ENCODE measurements at places on chromosomes 7 and 10.

DNA sequence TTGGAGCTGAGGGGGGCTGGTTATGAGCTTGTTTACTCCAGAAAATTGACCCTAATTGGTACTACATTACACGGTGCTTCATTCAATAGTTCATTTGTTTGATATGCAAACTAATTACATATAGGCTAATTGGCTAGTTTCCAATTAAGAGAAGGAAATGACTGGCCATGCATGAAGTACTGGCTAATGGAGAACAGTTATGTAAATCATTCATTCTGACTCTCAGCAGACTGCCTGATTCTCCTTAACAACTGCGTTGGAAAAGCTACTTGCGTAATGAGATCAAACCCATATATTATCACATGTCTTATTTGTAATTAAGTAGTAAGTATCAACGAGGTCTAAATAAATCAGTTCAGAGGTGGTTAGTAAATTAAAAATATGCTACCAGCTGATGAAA lies 81.8 kb upstream of the CTTNBP2 start:
- no peak for DNase-seq

DNA sequence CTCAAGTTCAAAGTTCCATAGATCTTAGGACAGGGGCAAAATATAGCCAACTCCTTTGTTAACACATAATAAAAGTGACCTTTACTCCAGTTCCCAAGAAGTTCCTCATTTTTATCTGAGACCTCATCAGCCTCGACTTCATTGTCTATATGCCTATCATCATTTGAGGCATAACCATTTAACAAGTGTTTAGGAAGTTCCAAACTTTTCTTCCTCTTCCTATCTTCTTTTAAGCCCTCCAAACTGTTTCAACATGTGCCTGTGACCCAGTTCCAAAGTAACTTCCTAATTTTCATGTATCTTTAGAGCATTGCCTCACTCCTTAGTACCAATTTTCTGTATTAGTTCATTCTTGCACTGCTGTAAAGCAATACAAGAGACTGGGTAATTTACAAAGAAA lies 569.1 kb downstream of the ANKRD7 start:
- no peak for DNase-seq

DNA sequence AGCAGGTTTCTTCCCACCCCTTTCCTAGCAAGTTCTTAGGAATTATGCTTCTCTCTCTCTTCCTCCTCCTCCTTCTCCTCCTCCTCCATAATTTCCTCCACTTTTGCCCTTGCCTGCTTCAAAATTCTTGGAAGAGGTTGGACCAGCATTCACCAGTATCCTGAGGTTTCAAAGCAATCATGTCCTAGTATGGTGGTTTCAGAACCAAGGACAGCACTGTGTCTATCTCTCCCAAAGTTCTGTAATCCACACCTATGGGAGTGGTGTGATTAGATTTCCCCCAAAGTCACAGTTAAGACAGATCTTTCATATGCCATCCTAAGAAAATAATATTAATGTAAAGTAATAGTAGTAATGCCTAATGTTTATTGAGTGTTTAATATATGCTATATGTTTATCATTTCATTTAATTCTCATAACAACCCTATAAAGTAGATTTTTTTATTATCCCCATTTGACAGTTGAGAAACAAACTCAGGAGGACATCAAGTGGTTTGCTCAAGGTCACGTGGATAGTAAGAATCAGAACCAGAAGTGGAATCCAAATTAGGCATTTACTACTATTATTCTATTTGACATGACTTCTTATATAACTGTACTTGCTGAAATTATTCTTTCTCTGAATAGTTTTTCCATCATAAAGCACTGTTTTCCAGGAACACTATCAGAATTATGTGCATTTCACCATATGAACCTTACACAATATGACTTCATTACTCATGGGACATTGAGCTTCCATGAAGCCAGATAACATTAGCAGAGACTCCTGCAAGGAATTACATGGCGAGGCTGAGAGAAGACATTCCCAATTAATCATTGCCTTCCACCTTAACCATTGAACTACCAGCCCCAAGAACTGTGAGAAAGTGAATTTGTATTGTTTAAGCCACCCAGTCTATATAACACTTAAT lies 91.4 kb downstream of the IPMK start:
- DNase-seq, result no peak

GRCh38 chr7:155401231-155401630 lies 56.7 kb upstream of the EN2 start:
- no peak for DNase-seq

DNA sequence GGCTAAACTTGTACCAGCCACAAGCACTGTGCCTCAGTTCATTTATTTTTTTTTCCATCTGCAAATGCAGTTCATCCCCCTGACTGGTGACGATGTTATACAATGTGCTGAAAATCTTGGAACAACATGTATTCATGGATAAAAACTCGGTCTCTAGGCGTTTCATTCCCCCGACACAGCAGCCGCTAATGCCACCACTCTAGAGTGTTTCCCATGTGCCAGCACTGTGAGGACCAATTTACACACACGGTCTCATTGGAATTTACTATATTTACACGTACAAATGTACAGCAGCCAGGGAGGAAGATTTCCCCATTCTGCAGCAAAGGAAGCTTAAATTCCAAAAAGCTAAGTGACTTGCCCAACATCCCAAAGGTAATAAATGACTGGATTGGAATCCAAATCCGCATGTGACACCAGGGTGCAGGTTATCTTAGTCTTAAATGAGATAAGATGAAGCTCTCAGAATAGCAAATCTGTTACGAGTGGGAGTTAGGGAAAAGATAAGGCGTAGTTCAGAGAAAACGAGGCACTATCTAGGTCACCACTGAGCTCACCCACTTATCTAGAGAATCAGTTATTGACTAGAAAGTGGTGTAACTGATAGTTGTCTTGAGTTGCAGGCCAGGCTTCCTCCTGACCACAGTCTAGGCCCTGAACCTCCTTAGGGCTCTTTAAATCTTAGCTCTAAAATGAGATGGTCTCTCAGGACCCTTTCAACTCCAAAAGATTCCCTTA lies 36.7 kb downstream of the FAM107B start:
- DNase-seq, result no peak

DNA sequence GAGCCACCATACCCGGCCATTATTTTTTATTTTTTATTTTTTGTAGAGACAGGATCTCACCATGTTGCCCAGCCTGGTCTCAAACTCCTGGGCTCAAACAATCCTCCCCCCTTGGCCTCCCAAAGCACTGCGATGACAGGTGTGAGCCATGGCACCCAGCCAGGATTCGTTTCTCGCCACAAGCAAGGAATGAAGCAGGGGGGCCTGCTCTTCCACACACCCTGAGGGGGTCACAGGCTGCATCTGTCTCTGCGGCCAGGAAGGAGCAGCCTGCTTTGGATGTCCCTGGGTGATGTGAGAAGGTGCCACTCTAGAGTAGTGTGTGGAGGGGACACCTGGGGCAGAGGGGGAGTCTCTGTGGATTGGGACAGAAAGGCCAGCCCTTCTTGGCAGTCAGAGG lies 61.3 kb upstream of the TNRC18 start:
- no peak for DNase-seq

GRCh38 chr10:26681076-26681475 lies 16.4 kb upstream of the PDSS1 start:
- no peak for DNase-seq

- DNase-seq, result no peak
Measured at GRCh38 chr10:3333426-3333825, 160.8 kb upstream of the PITRM1 start.

DNA sequence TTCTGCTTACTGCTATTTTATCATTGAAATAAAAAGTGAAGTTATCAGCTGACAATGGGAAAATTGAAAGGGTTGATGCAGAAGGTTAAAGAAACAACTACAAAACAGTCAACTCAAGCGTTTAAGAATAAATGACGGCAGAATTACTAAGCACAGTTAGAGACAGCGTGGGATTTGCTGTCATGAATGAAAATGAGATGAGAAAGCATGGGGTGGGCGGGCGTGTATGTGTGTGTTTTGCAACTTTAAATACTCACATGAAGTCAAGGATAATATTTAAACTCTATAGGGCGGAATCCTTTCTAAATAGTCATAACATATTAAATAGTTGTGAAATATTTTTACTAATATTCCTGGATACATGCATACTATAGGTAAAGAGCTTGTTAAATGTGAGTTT lies 450.8 kb downstream of the ETV1 start:
- DNase-seq, result no peak

DNA sequence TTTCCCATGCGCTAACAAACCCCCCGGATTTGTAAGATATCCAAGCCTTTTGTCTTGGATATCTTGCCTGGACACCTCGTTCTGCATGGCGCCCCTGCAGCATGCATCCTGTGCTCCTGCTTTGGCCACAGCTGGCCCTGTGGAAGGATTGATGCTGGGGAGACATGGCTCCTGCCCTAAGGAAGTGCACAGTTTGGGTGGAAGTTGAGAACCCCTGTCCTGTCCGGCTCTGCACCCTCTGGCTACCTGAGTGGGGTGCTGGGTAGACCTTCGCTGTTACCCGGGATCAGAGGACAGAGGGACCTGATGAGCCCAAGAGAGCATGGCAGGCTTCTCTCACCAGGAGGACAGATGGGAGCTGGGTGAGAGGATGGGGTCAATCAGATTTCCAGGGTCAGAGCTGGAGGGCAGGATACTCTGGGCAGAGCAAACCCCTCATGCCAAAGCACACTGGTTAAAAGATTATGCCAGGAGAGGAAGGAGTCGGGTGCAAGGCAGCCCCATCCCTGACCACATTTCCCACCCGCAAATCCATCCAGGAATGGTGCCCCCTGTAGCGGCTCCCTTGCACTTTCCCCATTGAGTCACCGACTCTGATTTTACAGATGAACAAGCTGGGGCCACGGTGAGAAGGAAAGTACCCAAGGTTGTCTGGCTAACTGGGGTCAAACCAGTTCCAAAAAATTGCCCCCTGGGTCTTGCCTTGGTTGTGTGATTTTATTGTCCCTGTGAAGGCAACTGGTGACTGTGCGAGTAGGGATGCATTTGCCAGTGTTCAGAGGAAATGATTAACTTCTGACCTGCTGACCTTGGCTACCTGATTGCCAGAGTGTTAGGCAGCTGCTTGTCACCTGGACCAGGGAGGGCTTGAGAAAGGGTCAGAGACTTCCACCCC lies 290.1 kb upstream of the ZMIZ1 start:
- DNase-seq, result no peak

- DNase-seq, result no peak
Measured at GRCh38 chr7:34849986-34850385, 187.3 kb downstream of the DPY19L1 start.

GRCh38 chr10:24678757-24679156 lies 44.9 kb downstream of the ARHGAP21 start:
- DNase-seq, result no peak

- no peak for DNase-seq
Measured at GRCh38 chr10:201328-201771, 66.1 kb downstream of the ZMYND11 start.

GRCh38 chr7:131604841-131605279 lies 48.4 kb upstream of the PODXL start:
- no peak for DNase-seq

DNA sequence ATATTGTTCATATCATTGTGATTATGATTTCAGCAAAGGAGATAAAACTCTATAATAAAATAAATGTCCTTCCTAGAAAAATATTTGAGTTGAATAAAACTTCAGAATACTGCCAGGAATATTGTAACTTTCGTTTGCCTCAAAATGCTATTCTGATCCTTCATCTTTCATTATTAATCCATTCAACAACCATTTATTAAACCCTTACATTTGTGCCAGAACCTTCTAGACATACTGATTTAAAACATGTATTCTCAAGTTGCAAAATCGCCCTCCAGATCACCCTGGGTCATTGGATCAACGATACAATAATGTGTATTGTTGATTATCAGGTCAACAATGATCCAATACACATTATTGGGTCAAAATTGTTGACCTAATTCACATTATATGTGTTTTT lies 759.8 kb downstream of the CNTNAP2 start:
- no peak for DNase-seq

DNA sequence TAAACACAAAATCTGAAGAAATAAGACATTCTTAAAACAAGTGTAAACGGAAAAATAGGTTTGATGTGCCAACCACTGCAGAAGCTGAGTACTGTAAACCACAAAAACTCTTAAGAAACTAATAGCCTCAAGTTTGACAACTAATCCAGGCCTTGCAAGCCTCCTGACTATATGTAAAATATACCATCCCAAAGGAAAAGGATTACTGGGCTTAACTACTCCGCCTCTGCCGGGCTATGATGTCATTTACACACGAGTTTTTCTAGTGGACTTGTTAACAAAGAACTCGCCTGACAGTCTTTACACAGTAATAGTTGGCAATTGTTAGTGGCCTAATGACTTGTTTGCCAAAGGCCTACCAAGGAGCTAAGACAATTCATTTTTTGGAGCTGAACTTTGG lies 2.1 kb downstream of the KIF5B start:
- DNase-seq, result no peak

- DNase-seq, result peak; percentile 80
Measured at GRCh38 chr10:119131512-119132240, 27.8 kb downstream of the DENND10 start.

- no peak for DNase-seq
Measured at GRCh38 chr10:70596860-70597809, 5.4 kb downstream of the PRF1 start.

DNA sequence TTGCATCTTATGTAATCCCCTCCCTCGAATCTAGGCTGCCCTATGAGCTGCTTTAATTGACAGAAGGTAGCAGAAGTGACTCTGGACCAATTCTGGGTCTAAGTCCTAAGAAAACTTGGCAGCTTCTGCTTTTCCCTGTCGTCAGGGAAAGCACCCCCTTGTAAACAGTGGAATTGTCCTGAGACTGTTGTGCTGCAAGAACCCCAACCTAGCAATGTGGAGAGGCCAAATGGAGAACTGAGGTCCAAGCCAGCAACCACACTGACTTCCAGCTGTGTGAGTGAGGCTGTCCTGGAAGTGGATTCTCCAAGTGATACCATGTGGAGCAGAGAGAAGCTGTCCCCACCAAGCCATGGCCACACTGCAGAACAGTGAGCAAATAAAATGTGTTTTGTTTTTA lies 75.5 kb downstream of the ARHGAP22 start:
- no peak for DNase-seq

GRCh38 chr7:4188651-4189050 lies 493.4 kb upstream of the FOXK1 start:
- DNase-seq, result no peak

- DNase-seq, result no peak
Measured at GRCh38 chr7:34190299-34190698, 285.0 kb downstream of the BMPER start.

- DNase-seq, result no peak
Measured at GRCh38 chr7:41130561-41131236, 572.2 kb downstream of the INHBA start.

- DNase-seq, result no peak
Measured at GRCh38 chr10:15726042-15726441, 6.3 kb upstream of the ITGA8 start.

GRCh38 chr7:38520741-38521140 lies 110.4 kb downstream of the AMPH start:
- DNase-seq, result no peak
